ENCODE measurements at places on chromosomes 1 and 21.
A peak's percentile ranks its signal among the peaks of the same experiment; 100 is the strongest.

DNA sequence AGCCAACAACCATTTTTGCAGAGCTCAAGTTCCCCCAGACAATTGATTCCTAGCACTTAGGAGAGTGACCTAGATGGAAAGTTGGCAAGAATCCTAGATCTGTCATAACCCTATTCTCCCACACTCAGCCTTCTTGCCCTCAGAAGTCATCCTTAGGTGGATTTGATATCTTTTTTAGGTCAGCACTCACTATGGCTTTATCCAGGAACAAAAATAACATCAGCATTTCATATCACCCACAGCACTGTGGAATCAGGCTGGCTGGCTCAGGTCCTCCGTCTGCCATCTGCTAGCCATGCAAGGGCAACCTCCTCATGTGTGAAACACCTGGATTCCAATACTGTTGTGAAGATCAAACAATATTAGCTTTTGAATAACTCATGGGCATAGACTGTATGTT is 6.0 kb downstream of the DPT start:
- no peak for DNase-seq

DNA sequence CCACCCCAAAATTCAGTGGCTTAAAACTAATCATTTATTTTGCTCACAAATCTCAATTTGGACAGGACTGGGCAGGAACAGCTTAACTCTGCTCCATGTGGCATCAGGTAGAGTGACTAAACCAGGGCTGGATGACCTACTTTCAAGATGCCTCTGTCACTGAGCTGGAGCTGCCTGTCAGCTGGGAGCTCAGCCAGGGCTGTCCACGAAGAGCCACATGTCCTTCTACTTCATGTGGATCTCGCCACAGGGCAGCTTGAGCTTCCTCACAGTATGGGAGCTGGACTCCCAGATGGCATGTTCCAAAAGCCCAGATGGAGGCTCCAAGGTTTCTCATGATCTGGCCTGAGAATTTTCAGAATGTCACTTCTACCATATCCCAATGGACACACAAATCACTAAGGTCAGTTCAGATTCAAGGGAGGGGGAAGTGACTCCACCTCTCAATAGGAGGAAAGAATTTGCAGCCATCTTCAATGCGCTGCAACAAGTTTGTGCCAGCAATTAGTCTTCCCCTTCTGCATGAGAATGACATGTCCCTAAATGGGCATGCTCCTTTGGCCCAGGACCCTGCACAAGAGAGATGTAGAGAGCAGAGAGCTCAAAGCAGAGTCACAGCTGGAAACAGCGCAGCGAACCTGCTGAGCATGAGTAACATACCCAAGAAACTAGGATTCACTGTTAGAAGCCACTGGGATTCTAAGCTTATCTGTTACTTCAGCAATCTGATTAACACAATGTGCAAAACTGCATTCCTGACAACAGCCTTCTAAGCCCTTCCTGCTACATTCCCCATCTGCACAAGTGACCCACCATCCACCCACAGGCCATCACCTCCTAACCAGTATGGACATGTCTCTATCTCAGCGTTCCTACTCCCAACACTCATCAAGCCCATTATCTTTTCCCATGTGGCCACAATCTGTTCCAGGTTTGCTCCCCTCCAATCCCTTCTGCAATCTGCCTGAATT is 17.0 kb downstream of the HLCS start:
- no peak for DNase-seq

- no peak for DNase-seq
Observed at GRCh38 chr1:5109633-5110032, 455.2 kb downstream of the AJAP1 start.

DNA sequence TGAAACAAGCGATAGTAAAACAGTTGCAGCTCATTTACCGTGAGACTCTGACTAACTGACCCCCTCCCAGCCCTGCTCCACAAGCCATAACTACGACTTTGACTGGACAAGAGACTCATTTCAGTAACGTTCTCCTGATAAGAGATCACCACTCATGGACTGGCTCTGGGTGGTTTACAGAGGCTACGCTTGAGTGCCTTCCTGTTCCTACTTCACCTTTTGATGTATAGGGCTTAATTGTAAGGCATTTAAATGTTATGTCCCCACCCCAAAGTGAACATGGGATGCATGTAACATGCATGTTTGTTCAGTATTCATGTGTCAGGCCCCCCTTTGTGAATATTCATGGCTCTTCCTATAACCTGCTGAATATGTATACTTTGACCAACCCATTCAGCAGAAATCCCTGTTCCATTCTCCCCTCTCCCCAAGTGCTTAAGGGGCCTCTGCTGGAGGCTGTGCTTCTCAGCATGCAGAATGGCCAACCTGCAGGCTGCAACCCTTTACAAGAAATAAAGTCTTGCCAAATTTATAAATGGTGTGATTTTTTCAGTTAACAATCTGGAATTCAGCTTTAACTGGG is 50.7 kb upstream of the SPOCD1 start:
- DNase-seq: peak; percentile 27

DNA sequence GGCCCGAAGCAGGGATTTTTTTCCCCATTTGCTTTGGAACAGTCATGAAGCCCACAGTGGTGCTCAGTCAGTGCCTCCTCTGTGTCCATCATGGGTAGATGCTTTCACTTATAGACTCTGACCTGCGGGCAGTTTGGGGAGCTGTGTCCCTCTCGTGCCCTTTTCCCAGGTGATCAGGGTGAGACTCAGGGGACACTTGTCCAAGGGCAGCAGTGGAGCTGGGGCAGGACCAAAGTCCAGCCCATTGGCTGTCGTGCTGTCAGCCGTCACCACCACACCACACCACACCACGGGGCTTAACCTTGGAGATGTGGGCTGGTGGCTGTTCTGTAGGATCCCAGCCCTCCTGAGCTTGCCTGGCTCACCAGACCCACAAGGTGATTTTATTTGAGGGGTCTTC is 34.9 kb downstream of the SIM2 start:
- no peak for DNase-seq

GRCh38 chr1:89363638-89364536 is at the start of gene GBP6:
Gene GBP6 (plus strand): TSS chr1:89364059. CDS start chr1:89368552, 4,493 bp downstream.
- no peak for DNase-seq

DNA sequence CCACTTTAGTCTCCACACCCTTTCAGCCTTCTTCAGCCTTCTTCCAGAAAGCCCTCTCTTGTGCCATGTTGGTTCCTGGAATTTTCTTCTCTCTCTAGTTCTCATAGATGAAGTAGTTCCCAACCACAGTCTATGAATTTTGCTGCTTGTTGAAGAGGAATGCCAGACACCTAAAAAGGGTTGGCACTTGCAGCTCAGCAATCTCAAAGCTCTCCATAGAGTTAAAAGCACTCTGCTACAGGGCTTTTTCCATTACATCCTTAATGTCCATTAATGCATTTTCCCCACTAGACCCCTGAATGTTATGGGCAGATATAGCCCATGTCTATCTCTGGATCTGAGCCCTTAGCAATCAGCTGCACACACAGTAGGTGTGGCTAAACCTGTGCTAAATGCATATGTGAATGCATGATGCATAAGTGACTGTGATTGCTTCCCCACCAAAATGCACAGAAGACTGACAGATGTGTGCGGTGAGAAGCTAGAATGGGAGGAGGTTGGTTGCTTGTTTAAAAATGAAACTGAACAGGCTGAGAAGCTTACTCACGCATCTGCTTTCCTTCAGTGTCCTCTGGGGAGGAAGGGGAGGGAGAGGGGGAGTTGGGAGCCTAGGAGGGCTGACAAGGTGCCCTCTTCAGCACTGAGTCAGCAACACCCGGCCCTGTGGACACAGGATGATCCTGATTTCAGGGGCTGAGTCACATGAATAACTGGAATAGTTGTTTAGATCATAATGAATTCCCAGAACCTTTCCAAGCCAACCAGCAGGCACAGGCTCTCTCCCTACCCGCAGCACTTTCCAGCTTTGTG is 146.1 kb upstream of the FGGY start:
- DNase-seq: peak; percentile 9

DNA sequence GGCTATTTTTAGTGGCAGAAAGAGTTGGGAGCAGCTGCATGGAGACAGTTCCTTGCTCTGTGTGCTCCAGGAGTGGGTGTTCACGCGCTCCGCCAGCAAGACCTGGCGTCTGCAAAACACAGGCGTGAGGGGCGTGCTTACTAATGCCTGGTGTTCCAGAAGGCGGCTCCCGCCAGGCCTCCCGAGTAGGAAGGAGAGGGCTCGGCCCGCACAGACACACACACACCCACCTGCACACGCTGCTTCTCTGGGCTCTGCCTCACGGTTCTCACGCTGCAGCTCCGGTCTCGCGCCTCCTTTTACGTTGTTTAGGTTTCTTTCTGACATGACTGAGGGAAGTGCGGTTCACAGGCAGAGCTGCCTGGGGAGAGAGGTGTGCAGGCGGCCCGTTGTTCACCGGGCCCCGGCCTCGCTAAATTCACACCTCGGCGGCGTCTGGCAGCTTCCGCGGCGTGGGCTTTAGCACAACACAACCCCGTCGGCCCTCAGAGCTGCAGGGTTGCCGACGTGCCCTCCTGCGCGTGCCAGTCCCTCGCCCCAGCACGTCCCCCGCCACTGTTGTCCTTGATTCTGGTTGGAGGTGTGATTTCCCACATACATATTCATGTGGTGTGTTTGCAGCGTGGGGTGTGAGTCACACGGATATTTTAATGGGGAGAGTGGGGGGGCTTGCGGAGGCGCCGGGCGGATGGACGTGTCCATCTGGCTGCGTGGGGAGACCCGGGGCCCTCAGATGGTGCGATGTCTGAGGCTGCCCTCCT is 77.0 kb downstream of the SKI start:
- no peak for DNase-seq

Data from NAMALWA (cell line).